Transverse colon (tissue), 4 donors: ENCODE measurements at places on chromosomes 5 and 9. TPM values are rescaled to one million over a fixed set of nuclear protein-coding genes. Genes with fewer than 3 reads are reported as not detected.
A peak's percentile ranks its signal among the peaks of the same experiment; 100 is the strongest.

DNA sequence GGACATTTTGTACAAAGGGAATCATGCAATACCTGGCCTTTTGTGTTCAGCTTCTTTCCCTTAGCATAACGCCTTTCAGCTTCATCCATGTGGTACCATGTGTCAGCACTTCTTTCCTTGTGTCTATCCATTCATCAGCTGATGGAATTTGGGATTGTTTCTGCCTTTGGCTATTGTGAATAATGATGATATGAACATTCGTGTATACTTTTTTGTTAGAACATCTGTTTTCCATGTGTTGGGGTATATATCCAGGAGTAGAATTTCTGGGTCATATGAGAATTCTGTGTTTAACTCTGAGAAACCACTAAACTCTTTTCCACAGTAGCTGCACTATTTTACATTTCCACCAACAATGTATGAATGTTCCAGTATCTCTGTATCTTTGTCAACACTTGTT, 14.8 kb upstream of the PRRC2B start:
- DNase-seq, result no peak

GRCh38 chr9:93124793-93125192, 9.3 kb downstream of the NINJ1 start:
- DNase-seq, result peak; percentile 6

DNA sequence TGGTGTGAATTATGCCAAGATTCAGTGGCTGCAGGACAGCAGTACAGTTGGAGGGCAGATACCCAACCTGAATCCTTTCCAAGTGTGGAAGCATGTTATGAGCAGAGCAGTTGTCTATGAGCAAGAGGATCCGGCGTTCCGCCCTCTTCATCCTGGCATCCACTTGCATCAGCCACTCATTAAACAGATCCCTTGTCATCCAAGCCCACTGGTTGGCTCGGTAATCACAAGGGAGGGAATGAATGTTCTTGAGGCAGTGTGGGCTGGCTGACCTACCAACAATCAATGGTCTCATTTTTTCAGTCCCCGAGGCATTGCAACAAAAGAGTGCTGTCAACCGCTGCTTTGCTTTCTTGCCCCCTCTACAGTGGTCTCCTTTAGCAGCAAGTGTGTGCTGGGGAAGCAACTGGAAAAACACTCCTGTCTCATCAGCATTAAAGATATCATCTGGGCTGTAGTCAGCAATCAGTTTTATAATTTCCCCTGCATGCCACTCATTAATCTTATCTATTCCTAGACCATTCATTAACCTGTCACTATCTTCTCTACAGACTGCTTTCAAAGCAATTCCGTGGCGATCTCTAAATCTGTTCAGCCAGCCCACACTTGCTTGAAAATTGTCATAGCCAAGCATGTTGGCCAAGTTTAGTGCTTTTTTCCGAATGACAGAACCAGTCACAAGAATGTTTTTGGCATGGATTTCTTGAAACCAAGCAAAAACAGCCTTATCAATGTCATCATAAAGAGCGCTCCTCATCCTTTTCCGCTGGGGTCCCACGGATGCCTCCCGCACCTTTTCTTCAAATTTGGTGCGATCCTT, 4.9 kb downstream of the TIGD6 start:
- no peak for DNase-seq

The WNT8A gene
- not detected for total RNA-seq

The MOB3B gene
- 18.3 TPM for total RNA-seq
